ENCODE measurements at places on chromosomes 1 and 21. TPM values are rescaled to one million over a fixed set of nuclear protein-coding genes. Genes with fewer than 3 reads are reported as not detected.

The MKNK1 gene
- 37.5 TPM for total RNA-seq

The PYHIN1 gene
- 11.5 TPM for total RNA-seq

The RNU1-3 gene
- 1,100 TPM for total RNA-seq

- peaks cover 7% of the 10 kb centered on the region for H3K4me1 ChIP-seq
- peaks cover 57% of the 10 kb centered on the region for H3K27me3 ChIP-seq
- no peaks in the 10 kb centered on the region for H3K36me3 ChIP-seq
- no peak overlapping the region for H3K27ac ChIP-seq
Measured at GRCh38 chr1:156885314-156885713, 8.2 kb upstream of the PEAR1 start.

The BACE2 gene
- 1.1 TPM for total RNA-seq

GRCh38 chr21:17730782-17731181, 88.4 kb downstream of the C21orf91 start:
- no peaks in the 10 kb centered on the region for H3K4me1 ChIP-seq
- no peaks in the 10 kb centered on the region for H3K27me3 ChIP-seq
- H3K4me3 ChIP-seq: no peak overlapping the region
- H3K36me3 ChIP-seq: no peaks in the 10 kb centered on the region
- DNase-seq: no peak

DNA sequence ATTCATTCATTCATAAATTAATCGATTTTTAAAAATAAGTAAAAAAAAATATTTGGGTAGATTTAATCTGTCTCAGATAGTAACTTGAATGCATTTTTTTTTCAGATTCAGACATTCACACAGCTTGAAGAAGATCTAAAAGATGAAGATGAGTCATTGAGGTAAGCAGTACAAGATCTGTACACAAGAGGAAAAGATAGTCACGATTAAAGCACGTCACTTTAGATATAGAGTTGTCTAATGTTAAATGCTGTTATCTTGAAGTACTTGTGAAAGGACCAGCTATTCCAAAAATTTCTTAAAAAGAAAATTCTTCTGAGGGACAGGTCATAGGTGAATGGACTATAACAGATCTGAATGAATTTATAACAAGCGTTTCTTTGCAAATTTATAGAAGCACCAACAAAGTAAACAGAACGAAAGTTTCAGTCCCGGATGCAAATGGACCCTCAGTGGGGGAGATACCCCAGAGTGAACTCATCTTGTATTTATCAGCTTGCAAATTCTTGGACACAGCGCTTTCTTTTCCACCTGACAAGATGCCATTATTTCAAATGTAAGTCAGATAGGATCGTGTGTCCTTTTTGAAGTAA, 31.2 kb upstream of the MORC3 start:
- H3K27me3 ChIP-seq: no peaks in the 10 kb centered on the region
- peaks cover 26% of the 10 kb centered on the region for H3K4me1 ChIP-seq
- H3K4me3 ChIP-seq: peak overlapping the region; percentile 75
- DNase-seq: no peak
- H3K27ac ChIP-seq: peak overlapping the region; percentile 92

DNA sequence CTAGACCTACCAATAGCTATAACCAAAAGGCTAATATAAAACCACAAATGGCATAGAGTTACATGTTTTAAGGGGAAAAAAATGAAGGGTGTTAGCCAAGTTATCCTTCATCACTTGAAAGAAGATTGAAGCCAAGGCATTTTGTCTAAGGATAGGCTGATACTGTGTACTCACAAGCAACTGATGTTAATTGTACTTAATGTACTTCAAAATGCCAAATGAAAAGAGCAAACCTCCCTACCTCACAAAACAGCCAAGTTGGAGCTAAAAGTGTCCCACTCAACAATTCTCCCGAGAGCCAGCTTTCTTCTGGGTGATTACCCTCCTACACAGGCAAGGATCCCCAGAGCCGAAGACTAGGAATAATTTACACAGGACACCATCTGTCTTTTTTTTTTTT, 4.4 kb upstream of the IGSF3 start:
- H3K4me1 ChIP-seq: peaks cover 7% of the 10 kb centered on the region
- no peak for DNase-seq
- peaks cover 57% of the 10 kb centered on the region for H3K27me3 ChIP-seq
- H3K4me3 ChIP-seq: no peak overlapping the region
- no peak overlapping the region for H3K27ac ChIP-seq

DNA sequence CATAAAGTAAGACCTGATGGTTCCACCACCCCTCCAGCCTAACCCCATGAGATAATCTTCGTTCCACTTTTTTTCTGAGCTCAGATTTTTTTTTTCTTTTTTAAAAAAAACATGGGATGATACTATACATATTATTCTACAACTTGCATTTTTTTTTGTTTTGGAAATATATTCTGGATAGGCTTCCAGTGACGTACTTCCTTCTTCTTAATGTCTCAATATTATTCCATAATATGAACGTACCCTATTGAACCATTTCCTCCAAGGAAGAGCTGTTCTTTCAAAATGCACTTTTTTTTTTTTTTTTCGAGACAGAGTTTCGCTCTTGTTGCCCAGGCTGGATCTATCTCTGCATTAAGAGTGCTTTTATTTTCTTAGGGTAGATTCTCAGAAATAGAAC, 1.5 kb downstream of the EDEM3 start:
- H3K27me3 ChIP-seq: peaks cover 11% of the 10 kb centered on the region
- peak overlapping the region; percentile 100 for H3K4me3 ChIP-seq
- peaks cover 50% of the 10 kb centered on the region for H3K4me1 ChIP-seq
- no peak for DNase-seq
- peak overlapping the region; percentile 98 for H3K27ac ChIP-seq

DNA sequence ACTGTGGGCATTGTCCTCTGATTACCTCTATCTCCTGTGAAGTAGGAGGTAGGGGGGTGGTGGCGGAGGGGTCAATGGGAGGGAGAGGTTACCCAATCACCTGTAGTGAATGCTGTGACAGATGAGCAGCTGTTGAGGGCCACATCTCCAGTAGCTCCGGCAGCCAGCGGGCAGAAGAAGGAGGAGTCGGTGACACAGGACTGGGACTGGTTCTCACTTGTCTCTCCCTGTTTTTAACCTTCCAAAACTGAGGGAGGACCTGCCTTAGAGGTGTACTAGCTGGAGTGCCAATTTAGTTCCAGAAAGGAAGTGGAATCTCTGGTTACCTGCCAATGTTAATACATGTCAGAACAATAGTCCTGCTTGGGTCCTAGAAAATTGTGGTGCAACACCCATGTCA, 56.2 kb upstream of the ENAH start:
- no peaks in the 10 kb centered on the region for H3K4me1 ChIP-seq
- no peak for DNase-seq
- no peak overlapping the region for H3K4me3 ChIP-seq
- no peaks in the 10 kb centered on the region for H3K36me3 ChIP-seq

DNA sequence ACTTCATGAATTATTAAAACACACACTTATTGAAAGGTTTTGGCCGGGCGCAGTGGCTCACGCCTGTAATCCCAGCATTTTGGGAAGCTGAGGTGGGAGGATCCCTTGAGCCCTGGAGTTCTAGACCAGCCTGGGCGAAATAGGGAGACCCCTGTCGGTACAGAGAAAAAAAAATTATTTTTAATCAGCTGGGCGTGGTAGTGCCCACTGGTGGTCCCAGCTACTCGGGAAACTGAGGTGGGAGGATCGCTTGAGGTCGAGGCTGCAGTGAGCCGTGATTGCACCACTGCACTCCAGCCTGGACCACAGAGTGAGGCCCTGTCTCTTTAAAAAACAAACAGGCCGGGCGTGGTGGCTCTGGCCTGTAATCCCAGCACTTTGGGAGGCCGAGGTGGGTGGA, 1.7 kb downstream of the GABPB2 start:
- H3K4me1 ChIP-seq: peaks cover 39% of the 10 kb centered on the region
- peak overlapping the region; percentile 97 for H3K27ac ChIP-seq

The MASP2 gene
- 0.19 TPM for total RNA-seq

The ACBD3 gene
- total RNA-seq: 25.9 TPM

The MYOM3 gene
- not detected for total RNA-seq

DNA sequence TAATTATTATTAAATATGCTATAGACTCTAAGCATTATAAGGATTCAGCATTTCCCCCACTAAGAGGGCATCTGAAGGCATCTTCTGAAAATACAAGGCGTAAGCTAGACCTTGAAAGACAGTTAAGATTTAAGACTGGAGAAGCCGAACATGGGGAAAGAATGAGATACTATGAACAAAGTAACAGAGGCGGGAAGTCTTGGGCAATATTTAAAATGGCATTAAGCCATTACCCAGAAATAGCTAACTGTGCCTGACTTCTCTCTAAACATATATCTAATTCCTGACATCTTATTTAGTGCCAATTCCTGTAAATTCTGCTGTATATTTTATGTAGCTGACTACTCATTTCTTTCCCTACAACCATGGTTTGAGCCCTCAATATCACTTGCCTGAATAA, 20.9 kb downstream of the DPH5 start:
- peaks cover 60% of the 10 kb centered on the region for H3K4me1 ChIP-seq
- peaks cover 32% of the 10 kb centered on the region for H3K36me3 ChIP-seq
- no peak overlapping the region for H3K27ac ChIP-seq
- no peaks in the 10 kb centered on the region for H3K27me3 ChIP-seq
- DNase-seq: no peak
- H3K4me3 ChIP-seq: no peak overlapping the region

GRCh38 chr21:36661511-36662309, 37.2 kb upstream of the SIM2 start:
- H3K27ac ChIP-seq: no peak overlapping the region
- H3K4me3 ChIP-seq: no peak overlapping the region
- H3K36me3 ChIP-seq: no peaks in the 10 kb centered on the region
- DNase-seq: no peak

GRCh38 chr1:67894981-67895735, 61.9 kb upstream of the GNG12 start:
- no peaks in the 10 kb centered on the region for H3K4me1 ChIP-seq
- no peak overlapping the region for H3K4me3 ChIP-seq
- peaks cover 29% of the 10 kb centered on the region for H3K27me3 ChIP-seq
- DNase-seq: no peak
- H3K27ac ChIP-seq: no peak overlapping the region

DNA sequence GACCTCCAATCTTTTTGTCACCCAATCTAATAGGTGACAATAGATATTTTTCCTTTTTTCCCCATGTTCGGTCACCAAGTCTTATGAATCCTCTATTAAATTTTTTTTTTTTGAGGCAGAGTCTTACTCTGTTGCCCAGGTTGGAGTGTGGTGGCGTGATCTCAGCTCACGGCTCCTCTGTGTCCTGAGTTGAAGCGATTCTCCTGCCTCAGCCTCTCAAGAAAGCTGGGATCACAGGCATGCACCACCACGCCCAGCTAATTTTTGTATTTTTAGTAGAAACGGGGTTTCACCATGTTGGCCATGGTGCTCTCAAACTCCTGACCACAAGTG, 42.5 kb upstream of the MTF1 start:
- H3K4me3 ChIP-seq: no peak overlapping the region
- H3K36me3 ChIP-seq: peaks cover 9% of the 10 kb centered on the region
- no peak for DNase-seq
- H3K27ac ChIP-seq: peak overlapping the region; percentile 90
- peaks cover 14% of the 10 kb centered on the region for H3K4me1 ChIP-seq

The SYF2 gene
- 78.0 TPM for total RNA-seq

The CD1B gene
- total RNA-seq: not detected

The TCHH gene
- total RNA-seq: not detected

DNA sequence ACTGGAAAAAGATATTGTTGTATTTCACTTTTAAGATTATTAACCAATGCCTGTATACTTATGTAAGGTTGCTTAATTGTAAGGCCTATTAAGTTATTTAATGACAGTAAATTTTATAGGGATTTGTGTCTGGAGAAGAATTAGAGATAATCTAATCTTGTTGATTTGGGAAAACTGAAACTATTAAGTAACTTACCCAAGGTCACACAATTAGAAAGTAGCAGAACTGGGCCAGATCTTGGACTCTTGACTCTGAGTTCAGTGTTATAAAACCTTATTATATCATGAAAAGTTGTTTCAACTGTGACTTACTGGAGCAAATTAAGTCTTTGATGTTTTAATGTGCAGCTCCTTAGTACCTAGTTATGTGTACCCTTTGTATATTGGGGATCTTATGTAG, 38.5 kb downstream of the CAMTA1 start:
- no peaks in the 10 kb centered on the region for H3K36me3 ChIP-seq
- peaks cover 20% of the 10 kb centered on the region for H3K4me1 ChIP-seq

DNA sequence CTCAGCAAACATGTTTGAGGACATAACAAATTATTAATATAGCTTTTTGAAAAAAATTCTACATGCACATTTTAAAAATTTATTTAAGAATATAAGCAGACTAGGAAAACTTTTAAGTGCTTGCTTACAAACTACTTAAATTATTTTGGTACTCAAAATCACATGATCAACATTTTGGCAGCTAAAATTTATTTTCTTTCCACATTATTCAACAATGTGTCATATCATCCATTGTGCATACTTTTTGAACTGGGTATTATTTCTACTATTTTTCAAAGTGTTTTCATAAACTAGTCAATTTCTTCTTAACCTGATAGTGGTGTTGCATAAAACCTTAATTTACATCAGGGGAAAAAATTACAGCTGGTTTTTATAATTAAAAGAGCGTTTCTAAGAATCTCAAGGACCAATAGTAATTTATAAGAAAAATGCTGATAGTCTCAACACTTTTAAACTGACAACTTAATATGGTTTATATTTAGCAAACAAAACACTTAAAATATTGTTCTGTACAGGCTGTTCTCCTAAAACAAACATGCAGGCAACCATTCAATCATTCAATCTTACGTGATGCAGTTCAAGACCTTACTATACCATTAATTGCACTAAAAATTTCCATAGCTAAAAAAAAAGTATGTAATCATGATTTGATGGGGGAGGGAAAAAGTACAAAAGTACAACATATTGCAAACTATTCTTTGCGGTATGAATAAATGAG, 105.0 kb downstream of the GPATCH2 start:
- H3K27ac ChIP-seq: no peak overlapping the region
- no peaks in the 10 kb centered on the region for H3K36me3 ChIP-seq
- no peak for DNase-seq
- no peaks in the 10 kb centered on the region for H3K27me3 ChIP-seq
- H3K4me1 ChIP-seq: no peaks in the 10 kb centered on the region

The MSH4 gene
- total RNA-seq: 0.65 TPM

DNA sequence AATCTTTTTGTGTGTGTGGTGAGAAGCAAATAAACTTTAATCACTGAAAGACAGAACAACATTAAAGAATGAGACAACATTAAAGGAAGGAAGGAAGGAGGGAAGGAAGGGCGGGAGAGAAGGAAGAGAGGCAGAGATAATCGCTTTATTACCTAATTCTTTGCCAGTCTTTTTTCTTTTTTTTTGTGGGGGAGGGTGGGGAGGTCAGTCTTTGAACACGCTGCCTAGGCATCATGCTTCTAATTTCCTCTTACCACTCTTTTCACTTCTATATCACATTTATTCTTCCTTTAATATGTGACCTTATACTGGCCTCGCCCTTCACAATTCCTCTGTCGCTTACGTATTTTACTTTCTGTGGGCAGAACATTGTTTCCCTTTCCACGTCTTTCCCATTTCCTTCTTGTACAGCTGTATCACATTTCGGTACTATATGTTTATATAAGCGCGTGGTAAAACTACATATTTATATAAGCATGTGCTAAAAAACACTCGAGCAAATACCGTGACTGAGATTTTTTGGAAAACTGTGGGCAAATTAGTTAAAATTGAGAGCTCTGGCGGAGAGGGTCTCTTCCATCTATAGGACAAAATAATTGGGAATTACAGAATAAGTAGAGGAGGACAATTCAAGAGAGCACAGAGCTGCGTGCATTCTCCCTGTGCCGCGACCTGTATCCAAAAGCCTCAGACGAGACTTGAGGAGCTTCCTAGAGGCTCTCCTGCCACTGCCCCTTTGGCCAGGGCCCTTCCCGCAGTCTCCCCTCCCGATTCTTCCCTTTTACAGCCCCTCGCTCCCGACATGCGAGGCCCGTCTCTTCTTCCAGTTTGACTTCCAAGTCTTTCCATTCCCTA, 823 bp upstream of the PRKAA2 start:
- H3K4me3 ChIP-seq: peak overlapping the region; percentile 50
- H3K27me3 ChIP-seq: peaks cover 38% of the 10 kb centered on the region
- no peak overlapping the region for H3K27ac ChIP-seq

The CD5L gene
- not detected for total RNA-seq

The C1orf94 gene
- total RNA-seq: not detected
